ENCODE measurements at places on chromosomes 7 and 10.
A peak's percentile ranks its signal among the peaks of the same experiment; 100 is the strongest.

DNA sequence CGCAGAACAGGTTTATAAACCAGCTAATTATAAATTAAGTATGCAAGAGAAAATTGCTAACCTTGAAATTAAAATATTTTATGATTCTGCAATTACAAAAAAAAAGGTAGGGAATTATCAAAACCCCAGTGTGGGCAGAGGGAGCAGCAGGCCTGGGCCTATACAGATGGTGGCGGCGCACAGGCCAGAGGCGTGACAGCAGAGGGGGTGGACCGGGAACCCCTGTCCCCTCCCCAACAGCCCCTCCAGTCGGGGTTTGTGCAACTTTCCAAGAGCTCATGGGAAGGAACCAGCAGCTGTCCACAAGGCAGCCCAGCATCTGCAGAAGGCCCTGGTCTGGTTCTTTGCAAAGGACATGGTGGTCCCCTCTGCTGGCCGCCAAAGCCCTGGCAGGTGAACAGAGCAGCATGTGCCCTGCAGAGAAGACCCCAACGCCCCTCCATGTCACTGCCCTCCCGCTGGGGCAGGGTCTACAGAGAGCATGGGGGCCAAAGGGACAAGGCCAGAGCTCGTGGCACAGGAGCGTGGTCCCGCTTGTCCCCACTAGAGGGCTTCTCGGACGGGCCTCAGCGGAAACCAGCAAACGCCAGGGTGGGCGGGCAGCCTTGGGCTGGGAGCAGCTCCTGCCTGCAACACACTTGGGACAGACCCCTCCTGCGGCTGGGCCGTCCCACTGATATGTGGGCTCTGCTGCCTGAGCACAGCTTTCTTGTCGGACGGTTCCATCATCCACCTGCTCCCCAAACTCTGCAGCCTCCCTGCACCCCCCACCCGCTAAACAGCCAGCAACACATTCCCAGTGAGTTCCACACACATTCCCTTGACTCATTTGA, 75.1 kb downstream of the EBF3 start:
- DNase-seq, result peak; percentile 77

DNA sequence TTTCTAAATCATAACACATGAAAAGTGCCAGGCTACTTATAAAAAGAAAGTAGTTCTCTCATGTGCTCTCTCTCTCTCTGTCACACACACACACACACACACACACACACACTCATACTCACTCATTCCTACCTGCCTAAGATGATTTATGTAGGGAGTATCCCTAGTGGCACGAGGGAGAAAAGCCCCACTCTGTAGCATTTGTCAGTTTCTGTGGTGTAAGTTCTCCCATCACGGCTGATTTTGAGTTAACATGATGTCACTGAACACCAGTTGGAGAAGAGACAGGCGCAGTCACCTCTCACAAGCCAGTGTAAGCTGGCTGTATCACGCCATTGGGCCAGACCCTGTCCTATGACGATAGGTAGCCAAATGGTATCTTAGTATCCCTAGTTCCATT, 395.4 kb downstream of the SFMBT2 start:
- DNase-seq, result no peak

DNA sequence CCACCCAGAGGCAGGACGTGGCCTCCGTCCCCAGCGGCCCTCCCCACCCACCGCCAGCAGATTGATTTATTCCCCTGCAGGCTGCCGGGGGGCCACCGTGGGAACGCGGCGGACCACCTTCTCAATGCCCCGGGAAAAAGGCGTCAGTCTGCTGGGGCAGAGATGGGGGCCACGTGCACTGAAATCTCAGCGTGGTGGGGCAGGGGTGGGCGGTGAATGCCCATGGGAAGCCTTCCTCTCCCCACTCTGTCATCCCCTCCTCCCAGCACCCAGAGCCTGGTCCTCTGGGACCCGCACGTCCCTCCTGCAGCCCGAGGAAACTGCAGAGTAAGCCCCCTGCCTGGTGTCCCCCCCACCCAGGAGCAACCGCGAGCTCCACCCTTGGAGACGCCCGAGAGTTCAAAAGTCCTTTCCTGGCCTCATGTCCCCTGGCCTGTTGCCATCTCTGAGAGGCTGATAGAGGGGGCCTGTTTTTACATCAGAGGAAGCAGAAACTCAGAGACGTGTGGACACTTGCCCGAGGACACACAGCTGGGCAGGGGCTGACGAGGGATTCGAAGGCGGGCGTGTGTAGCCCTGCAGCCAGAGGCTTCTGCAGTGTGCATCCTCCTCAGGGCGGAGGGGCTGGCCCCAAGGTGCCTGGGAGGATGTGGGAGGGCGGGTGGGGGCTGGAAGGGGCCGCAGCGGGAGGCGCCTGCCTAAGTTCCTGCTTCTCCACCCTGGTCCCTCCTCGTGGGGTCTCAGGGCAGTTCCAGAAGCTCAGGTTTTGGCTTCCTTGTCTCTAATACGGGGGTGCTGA, 21.8 kb downstream of the UNCX start:
- DNase-seq, result no peak

DNA sequence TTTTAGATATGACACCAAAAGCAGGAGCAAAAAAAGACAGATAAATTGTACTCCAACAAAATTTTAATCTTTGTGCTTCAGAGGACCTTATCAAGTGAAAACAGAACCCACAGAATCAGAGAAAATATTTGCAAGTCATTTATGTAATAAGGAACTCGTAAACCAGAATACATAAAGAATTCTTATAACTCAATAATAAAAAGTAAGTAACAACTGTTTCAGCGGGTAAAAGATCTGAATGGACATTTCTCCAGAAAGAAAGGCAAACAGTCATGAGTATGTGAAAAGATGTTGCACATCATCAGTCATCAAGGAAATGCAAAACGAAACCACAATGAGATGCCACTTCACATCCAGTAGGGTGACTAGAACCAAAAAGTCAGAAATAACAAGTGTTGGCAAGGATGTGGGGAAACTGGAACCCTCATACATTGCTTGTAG, 167.7 kb upstream of the KCTD7 start:
- no peak for DNase-seq

DNA sequence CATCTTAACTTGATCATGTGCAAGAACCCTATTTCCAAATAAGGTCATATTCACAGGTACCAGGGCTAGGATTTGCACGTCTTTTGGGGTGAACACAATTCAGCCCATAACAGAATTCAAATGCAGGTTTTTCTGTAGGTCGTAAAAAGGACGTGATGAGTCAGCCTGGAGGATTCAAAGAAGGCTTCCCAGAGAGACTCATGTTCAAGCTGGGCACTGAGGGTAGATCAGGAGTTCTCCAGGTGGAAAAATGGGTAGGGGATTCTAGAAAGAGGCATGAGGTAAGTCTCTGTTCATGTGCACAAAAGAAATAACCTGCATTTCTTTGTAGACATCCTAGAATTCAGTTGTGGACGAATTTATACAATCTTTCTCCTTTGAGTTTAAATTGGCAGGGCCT, 160.4 kb downstream of the RPS24 start:
- DNase-seq, result no peak

DNA sequence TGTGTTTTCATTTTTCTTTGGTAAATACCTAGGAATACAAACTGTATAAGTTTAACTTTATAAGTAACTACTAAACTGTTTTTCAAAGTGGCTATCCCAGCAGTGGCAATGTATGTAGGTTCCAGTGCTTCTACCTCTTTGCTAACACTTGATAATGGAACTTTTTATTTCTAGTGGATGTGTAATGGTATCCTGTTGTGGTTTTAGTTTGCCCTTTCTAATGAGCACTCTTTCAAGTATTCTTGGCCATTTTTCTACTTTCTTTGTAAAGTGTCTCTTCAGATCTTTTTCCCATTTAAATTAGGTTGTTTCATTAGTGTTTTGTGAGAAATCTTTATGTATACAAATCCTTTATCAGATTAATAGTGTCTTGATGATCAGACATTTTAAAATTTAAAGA, 4.6 kb downstream of the KIF20B start:
- no peak for DNase-seq

Data from SK-N-DZ (cell line).